Activated CD8-positive, alpha-beta memory T cell treated with anti-CD3 and anti-CD28 coated beads for 1 hour (primary cell): ENCODE measurements at places on chromosomes 2 and 18.

DNA sequence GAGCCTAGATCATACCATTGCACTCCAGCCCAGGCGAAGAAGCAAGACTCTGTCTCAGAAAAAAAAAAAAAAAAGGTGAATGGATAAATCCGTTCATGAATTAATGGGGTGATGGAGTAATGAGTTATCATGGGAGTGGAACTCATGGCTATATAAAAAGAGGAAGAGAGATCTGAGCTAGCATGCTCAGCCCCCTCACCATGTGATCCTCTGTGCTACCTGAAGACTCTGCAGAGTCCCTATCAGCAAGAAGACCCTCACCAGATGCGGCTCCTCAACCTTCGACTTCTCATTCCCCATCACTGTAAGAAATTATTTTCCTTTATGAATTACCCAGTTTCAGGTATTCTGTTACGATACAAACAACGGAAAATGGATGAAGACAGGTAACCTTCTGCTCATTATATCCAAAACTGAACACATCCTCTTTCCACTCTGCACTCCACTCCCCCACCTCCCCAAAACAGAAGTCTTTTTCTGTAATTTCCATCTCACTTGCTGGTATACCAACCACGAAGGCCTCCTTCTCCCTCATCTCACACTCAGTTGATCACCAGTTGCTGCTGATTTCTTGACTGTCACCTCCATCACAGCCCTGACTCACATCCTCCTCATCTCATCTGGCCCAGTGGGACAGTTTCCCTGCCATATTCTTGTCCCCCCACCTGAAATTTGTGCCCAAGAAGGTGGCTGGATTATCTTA, 8.8 kb downstream of the RETREG2 start:
- no peak for DNase-seq

DNA sequence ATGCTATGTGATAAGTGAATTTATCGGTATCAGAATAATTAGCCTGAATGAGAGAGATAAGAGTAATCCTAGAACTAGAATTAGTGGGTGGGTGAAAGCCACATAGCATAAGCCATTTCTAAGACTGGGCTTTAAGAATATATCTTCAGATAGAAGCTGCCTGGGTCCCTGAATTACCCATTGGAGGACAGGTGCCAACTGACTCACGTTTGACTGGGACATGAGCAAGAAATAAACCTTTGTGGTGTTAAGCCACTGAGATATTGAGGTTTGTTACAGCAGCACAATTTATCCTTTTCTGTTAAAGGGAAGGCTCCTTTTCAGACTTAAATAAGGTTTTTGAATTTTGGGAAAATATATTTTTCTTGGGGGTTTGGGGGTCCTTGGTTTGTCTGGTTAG, 95.9 kb downstream of the POLE4 start:
- DNase-seq = no peak

GRCh38 chr18:79616651-79617510, 62.7 kb upstream of the CTDP1 start:
- DNase-seq = no peak

DNA sequence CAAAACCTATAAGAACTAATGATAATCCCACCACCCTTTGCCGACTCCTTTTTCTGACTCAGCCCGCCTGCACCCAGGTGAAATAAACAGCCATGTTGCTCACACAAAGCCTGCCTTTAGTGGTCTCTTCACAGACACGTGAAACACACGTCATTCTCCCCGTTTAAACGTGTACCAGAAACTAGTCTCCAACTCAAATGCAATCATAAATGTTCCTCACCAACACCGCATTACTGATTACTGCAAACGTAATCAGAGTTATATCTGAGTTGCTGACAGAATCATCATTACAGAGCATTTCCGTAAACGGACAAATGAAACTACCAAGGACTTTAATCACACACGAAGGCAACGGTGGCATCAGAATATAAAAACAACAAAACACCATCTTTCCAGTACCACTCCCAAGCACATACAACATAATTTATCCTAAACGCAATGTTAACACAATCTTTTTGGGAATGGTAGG, 1.9 kb downstream of the CLK1 start:
- no peak for DNase-seq

- DNase-seq = no peak
Observed at GRCh38 chr2:128818704-128819491, 500.2 kb upstream of the HS6ST1 start.

DNA sequence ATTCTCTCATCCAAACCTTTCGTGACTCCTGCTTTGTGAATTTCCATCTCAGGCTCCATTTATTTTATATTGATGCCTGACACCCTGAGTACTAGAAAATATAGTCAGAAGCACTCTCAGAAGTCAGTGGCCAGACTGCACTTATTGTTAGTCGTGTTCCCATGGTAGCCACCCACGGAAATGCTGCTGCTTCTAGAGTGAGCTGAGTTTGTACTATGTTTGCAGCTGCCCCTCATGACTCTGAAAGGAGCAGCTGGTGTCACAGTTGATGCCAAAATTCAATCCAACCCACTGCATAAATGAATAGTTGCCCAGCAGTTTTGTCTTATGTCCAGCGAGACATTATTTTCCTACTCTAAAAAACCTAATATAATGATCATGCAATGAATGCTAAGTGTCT, 265.2 kb upstream of the SPHKAP start:
- DNase-seq = no peak

- no peak for DNase-seq
Observed at GRCh38 chr2:84875213-84875560, 5.7 kb downstream of the TRABD2A start.

GRCh38 chr2:6454286-6454990, 411.3 kb downstream of the CMPK2 start:
- no peak for DNase-seq

DNA sequence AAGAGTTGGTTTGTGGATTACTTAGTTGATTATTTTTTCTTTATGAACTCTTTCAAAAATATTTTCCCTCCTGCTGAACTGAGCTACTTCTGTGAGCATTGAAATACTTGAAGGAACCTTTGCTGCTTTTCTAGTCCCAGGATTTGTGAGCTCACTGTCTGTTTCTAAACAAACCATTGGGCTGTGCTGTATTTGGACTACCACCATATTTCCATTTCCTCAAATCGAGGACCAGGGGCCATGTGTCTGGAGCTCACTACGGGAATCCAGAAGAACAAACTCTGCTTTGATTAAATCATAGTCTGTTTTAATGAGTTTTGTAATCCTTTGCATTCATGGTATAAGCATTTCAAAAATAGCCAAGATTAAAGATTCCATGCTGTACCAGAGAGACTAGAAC, 1.3 kb downstream of the MRPL33 start:
- DNase-seq = no peak

GRCh38 chr2:228227466-228227865, 46.0 kb upstream of the SPHKAP start:
- no peak for DNase-seq

- DNase-seq = no peak
Observed at GRCh38 chr2:181393472-181393871, 63.7 kb upstream of the ITGA4 start.

DNA sequence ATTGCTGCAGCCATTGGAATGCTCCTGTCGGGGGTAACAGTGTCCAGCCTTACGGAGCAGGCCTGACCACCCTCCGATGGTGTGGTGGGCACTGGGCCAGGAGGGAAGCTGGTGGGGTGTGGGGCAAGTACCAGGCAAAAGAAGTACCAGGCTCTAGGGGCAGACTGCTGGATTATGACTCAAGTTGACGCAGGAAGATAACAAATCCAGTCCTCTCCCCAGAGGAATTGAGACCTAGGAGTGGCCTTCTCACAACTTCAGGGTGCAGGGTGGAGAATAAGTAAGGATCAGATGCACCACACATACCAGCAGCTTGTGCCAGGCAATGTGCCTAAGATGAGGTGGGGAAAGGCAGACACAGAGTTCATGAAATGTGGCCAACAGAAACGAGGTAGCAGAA, 37.9 kb downstream of the SEMA4F start:
- DNase-seq = no peak

DNA sequence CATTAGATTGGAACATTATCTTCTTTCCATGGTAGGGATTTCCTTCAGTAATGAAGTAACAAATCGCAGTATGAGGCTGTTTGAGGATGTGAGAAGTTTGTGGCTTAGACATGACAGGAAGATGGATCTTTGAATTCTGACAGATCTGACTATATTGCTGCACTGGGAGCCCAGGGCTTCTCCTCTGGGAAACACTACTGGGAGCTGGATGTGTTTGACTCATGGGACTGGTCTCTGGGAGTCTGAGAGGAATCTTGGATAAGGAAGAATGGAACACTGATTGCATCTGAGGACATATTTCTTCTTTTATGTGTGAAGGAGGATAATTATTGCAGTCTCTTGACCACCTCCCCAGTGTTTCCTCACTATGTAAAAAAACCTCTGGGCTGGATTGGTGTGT, 77.2 kb upstream of the ST6GAL2 start:
- no peak for DNase-seq

DNA sequence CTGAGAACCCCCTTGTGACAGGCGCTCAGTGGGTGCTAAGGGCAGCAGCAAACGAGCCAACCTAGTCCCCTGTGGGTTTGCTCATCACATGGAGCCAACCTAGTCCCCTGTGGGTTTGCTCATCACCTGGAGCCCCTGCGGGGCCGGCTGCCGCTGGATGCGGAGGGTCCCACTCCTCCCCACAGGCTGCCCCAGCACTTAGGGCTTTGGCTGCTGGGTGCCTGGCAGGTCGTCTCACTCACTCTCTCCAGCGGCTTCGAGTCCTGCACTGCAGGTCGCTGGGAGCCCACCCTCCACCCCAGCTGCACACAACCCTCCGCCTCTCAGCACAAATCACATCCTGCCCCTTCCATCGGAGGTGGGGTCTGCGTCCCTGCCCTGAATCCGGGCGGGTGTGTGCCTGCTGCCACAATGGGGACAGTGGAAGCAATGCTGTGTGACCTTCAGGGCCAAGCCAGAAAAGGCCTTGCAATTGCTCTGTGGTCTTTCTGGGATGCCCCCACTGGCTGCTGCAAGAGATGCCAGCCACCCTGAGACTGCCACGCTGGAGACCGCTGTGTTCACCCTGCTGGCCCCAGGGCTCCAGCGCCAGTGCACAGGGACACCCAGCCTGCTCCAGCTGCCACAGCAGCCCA, 248.1 kb upstream of the SALL3 start:
- no peak for DNase-seq

- no peak for DNase-seq
Observed at GRCh38 chr2:139079311-139079710, 299.1 kb upstream of the NXPH2 start.

- no peak for DNase-seq
Observed at GRCh38 chr2:157784823-157785175, 91.3 kb downstream of the ACVR1 start.

DNA sequence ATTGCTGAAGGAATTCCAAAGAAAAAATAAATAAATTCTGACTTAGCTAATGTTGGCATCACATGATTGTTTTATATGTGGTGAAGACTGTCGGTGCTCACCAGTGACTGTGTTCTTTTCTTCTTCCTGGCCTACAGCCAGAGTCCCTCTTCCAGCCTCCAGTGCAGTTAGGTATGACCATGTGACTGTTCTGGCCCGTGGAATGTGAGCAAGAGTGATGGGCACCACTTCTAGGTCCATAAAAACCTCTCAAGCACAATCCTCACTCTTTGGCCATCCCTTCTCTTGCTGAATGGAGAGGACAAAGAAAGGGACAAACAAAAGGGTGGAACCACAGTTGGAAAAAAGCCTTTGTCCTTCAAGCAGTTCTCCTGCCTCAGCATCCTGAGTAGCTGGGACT, 39.0 kb upstream of the BMPR2 start:
- no peak for DNase-seq

DNA sequence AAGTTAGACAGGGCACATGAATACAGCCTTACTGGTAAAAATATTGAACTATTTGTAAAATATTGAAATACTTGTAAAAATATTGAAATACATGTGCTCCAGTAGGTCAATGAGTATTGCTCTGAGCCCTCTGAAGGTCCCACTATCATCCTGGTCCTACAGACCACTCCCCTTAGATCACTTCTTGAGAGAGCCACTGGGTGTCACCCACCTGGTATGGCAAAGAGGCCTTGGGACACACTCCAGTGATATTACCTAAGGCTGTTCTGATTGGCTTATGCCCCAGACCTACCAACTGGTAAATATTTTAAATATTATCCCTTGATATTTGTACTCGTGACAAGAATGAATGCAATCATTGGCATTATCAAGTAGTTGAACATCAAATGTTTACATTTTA, 5.0 kb downstream of the THSD7B start:
- no peak for DNase-seq

- DNase-seq = no peak
Observed at GRCh38 chr2:10228611-10229365, 73.9 kb upstream of the HPCAL1 start.

GRCh38 chr2:170716851-170717598, 1.9 kb downstream of the SP5 start:
- DNase-seq = no peak

- DNase-seq = no peak
Observed at GRCh38 chr2:200795028-200795440, 16.7 kb upstream of the BZW1 start.

DNA sequence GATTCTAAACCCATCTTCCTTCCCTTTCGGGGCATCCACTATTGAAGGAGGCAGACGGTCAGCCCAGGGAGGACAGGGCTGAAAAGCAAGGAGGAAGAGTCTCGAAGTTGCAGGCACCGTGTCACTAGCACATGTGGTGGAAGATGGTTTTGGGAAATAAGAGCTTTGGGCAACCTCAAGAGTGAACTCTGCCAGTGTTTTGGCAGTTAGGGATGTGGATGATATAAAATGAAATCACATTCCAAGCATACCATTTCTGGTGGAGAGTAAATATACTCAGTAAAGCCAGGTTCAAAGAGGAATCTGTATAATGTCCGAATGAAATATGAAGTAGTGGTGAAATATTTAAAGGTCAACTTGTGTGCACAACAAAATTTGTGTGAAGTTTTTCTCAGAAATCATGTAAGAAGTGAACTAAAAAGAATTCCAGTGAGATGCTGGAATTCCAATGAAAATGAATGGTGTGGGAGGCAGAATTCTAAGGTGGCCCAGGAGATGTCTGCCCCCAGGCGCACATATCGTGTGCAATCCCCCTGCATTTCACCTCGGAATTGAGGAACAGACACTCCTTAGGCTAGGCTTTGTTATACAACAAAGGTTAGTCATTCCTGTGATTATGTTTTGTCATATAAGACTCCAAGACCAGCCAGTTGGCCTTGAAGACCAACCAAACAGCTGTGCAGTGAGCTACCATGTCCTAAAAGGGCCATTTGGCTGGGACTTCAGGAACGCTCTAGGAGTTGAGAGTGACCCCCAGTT, 147.1 kb downstream of the SH3BP4 start:
- DNase-seq = no peak
